Thymus (tissue), 14 donors: ENCODE measurements at places on chromosomes 3 and 15. TPM values are rescaled to one million over a fixed set of nuclear protein-coding genes. Genes with fewer than 3 reads are reported as not detected.

Gene CCDC80
- 13.6 TPM for total RNA-seq

DNA sequence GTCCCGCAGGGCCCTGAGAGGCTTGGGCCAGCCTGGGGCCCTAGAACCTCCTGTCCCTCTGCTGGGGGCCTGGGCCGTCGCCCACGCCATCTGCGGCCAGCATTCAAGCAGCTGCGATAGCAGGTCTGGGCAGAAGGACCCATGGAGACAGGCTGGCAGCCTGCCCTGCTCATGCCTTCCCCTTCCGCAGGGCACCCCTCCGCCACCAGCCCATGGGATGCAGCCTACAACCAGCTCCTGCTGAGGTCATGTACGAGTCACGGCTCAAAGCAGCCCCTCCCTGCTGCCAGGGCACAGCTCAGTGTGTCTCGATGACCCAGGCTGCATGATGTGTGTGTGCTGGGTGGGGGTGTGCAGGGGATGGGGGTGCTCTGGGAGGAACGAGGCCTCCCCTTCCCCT is 27.8 kb downstream of the DUSP7 start:
- H3K27me3 ChIP-seq, result no peaks in the 10 kb centered on the region
- no peaks in the 10 kb centered on the region for H3K36me3 ChIP-seq
- DNase-seq, result no peak
- no peak overlapping the region for H3K27ac ChIP-seq
- H3K4me1 ChIP-seq, result peaks cover 3% of the 10 kb centered on the region
- H3K4me3 ChIP-seq, result no peak overlapping the region

DNA sequence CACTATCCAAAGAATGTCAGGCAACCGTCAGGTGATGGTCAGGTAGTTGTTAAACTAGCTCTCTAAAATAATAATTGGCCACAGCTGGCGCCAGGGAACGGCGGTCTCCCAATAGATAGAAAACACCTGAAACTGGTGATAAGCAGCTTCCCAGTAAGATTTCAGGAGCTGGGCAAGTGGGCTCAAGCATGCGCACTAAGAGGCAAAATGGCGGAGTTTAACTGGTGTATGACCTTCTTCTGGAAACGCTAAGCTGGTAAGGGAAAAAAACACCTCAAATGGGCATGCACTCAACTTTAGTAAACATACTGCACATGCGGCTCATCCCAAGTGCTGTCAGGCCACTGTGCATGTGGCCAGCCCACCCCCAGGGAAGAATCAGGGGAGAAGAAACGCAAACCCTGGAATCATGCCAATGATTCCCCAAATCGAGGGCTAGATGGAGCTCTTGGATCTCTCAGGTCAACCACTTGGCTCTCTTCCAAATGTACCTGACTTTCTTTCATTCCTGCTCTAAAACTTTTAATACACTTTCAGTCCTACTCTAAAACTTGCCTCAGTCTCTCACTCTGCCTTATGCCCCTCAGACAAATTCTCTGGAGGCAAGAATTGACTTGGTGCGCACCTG is 195.0 kb downstream of the ZNF621 start:
- no peaks in the 10 kb centered on the region for H3K36me3 ChIP-seq
- no peak overlapping the region for H3K27ac ChIP-seq
- H3K27me3 ChIP-seq, result no peaks in the 10 kb centered on the region

DNA sequence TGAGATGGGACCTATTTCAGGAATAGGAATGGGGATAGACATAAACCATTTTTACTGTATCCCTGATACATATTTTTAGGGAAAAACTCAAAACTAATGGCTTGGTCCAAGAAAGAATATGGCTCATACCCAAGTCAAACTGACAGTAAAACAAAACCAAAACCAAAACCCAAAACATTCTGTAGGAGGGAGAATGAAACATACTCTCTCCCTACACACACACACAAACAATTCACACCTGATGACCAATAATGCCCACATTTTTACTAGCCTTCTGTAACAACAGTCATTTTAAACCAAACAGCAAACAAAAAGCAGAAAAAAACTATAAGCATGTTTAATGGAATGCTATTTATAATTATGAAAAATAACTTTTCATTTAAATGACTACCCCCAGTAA is 74.9 kb downstream of the NBEAL2 start:
- peaks cover 50% of the 10 kb centered on the region for H3K36me3 ChIP-seq
- H3K4me1 ChIP-seq, result peaks cover 5% of the 10 kb centered on the region
- no peak overlapping the region for H3K27ac ChIP-seq
- H3K27me3 ChIP-seq, result no peaks in the 10 kb centered on the region

GRCh38 chr3:72604328-72604727 is 243.9 kb downstream of the SHQ1 start:
- H3K27ac ChIP-seq, result no peak overlapping the region
- no peak for DNase-seq
- no peaks in the 10 kb centered on the region for H3K27me3 ChIP-seq

- H3K27ac ChIP-seq, result no peak overlapping the region
- H3K36me3 ChIP-seq, result no peaks in the 10 kb centered on the region
- H3K27me3 ChIP-seq, result no peaks in the 10 kb centered on the region
- no peak for DNase-seq
- no peaks in the 10 kb centered on the region for H3K4me1 ChIP-seq
These were observed 109.0 kb upstream of the SLC2A2 start for GRCh38 chr3:171135549-171135948.

- H3K36me3 ChIP-seq, result no peaks in the 10 kb centered on the region
- DNase-seq, result no peak
- H3K27ac ChIP-seq, result no peak overlapping the region
- peaks cover 26% of the 10 kb centered on the region for H3K4me1 ChIP-seq
- no peak overlapping the region for H3K4me3 ChIP-seq
- H3K27me3 ChIP-seq, result no peaks in the 10 kb centered on the region
These were observed 3.3 kb downstream of the SRGAP3 start for GRCh38 chr3:9246189-9246588.

GRCh38 chr15:39582286-39582976 is 1.6 kb downstream of the THBS1 start:
- peaks cover 30% of the 10 kb centered on the region for H3K27me3 ChIP-seq
- H3K27ac ChIP-seq, result no peak overlapping the region
- peaks cover 5% of the 10 kb centered on the region for H3K4me1 ChIP-seq
- H3K36me3 ChIP-seq, result no peaks in the 10 kb centered on the region
- H3K4me3 ChIP-seq, result no peak overlapping the region

- no peaks in the 10 kb centered on the region for H3K27me3 ChIP-seq
- DNase-seq, result no peak
- no peaks in the 10 kb centered on the region for H3K4me1 ChIP-seq
- no peak overlapping the region for H3K4me3 ChIP-seq
- no peak overlapping the region for H3K27ac ChIP-seq
These were observed 121.0 kb downstream of the ASB7 start for GRCh38 chr15:100723315-100723801.

GRCh38 chr15:70314018-70314354 is 216.3 kb upstream of the TLE3 start:
- DNase-seq, result no peak
- H3K27me3 ChIP-seq, result no peaks in the 10 kb centered on the region
- H3K36me3 ChIP-seq, result no peaks in the 10 kb centered on the region
- H3K4me3 ChIP-seq, result no peak overlapping the region
- H3K4me1 ChIP-seq, result peaks cover 9% of the 10 kb centered on the region
